ENCODE measurements at places on chromosomes 5 and 9. TPM values are rescaled to one million over a fixed set of nuclear protein-coding genes. Genes with fewer than 3 reads are reported as not detected.

GRCh38 chr5:39100851-39101396 is 26.7 kb upstream of the RICTOR start:
- DNase-seq, result no peak

- no peak for DNase-seq
Measured at GRCh38 chr5:2697446-2698200, 53.9 kb downstream of the IRX2 start.

Gene ACTBL2
- total RNA-seq, result not detected

- DNase-seq, result no peak
Measured at GRCh38 chr5:155926766-155927165, 400.2 kb upstream of the SGCD start.

- no peak for DNase-seq
Measured at GRCh38 chr5:14873093-14873492, 1.5 kb upstream of the ANKH start.

GRCh38 chr5:94782383-94782782 is 163.9 kb downstream of the SLF1 start:
- DNase-seq, result no peak

GRCh38 chr5:168934169-168934568 is 355.0 kb upstream of the PANK3 start:
- no peak for DNase-seq

Gene PDZD2
- 0.22 TPM for total RNA-seq

DNA sequence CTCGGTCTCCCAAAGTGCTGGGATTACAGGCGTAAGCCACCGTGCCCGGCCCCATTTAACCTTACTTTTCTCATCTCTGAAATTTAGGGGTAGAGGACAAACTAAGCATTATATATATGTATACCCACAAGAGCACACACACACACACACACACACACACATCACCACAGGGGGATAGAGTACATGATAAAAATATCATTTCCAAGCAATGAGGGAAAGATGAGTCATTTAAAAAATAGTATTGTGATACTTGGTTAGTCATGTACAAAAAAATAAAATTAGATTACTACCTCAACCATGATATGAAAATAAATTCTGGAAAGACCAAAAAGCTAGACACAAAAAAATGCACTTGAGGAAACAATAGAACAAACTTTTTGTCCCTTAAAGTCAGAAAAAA is 67.2 kb downstream of the CDH18 start:
- no peak for DNase-seq

DNA sequence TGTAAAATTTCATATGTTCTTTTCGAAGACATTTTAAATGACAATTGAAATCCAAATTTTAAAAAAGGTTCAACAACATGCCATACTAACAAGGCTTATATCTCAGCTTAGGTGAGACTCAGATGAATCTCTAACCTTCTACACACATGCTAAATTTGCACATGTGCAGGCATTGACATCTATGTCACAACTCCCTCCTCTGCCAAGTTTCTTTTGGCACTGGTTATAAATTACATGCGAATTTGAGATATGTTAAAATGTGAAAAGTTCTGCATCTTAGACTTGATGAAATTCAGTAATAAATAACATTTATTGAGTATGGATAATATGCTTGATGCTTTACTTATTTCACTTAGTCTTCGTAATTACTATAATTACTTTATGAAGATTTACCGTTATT is 234.3 kb downstream of the TLE4 start:
- DNase-seq, result no peak

DNA sequence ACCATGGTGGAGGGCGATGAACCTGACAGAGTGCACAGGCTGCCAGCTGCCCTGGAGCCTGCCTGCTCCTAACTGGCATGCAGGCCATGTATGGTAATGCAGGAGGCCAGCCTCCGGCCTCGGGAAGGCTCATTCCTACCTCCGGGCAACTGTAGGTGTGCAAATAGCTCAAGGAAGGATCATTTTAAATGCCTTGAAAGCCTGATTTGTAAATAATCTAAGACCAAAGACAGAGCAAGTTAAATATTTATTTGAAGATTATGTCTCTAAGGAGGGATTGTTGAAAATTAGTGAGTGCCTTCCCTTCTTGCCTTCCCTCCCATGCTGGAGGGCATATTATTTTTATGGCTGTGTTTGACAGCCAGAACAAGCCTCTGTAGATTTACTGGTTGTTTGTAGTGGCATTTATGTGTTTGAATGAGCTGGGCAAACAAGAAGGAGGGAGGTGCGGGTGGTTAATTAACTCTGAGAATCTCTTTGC is 285.7 kb upstream of the TUT7 start:
- DNase-seq, result no peak

- DNase-seq, result no peak
Measured at GRCh38 chr9:8879284-8879683, 1079.7 kb upstream of the DMAC1 start.

DNA sequence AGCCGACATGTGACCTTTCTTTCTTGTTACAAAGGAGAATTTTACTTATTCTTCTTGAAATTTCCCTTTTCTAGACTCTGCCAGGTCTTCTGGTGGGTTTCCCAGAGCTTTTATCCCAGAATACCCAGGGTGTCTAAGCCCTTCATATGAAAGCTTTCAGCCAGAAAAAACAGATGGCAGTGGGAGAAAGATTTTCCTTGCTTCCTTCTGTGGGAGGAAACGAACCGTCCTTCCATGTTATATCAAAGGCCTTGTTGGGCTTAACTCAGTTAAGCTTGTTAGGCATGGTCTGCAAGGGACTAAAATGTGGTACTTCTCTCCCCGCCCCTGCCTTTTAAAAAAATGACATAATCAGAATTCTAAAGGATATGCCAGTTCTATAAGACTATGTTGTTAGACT is 47.5 kb downstream of the SPATA31D1 start:
- no peak for DNase-seq

All from activated naive CD8-positive, alpha-beta T cell treated with anti-CD3 and anti-CD28 coated beads, Interleukin-2, amount 10 ng/mL, durations not matched to agents 7 days and 5 days (primary cell).